ENCODE measurements at places on chromosomes 12 and 14.

- no peak for DNase-seq
These were observed 69.1 kb downstream of the TMEM260 start for GRCh38 chr14:56648508-56649301.

DNA sequence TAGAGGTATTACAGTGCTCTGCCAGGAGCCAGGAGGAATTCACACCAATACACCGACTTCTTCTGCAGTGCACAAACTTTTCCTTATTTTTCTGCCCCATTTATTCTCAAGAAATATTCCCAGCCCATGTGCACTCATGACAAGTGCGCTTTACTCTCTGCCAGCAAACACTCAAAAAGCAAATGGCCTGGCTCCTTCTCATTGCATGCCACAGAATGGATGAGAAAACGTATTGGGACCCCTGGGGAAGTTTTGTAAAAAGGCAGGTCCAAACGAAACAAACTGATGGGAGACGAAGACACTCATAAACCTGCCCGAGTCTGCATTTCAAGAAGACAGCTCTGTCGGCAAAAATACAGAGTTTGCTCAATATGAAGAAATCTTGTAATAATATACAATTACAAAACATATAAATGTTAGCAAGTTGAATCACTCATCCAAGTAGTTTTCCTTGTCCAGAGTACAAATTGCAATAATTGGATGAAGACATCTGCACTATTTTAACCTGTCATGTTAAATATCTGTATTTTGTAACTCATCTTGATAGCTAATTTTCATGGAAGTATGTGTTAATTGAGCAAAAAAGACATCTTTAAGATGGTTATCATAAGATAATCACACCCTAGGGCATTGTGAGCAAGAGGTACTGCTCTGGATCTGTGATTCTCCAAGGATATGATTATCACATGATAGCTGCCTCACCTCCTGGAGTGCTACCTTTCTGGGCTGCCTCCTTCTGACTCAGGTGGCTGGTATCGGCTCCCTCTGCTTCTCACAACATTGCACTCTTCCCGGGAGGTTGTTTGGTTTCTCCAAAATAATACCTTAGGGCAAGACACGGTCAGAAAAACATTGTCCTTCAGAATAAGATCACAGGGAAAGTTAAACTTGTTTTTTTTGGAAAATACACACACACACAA lies 260.8 kb upstream of the G2E3 start:
- no peak for DNase-seq

GRCh38 chr12:50887191-50887590 lies 44.5 kb downstream of the TMPRSS12 start:
- no peak for DNase-seq

- no peak for DNase-seq
These were observed 3.3 kb upstream of the TEX52 start for GRCh38 chr12:2860170-2860569.

DNA sequence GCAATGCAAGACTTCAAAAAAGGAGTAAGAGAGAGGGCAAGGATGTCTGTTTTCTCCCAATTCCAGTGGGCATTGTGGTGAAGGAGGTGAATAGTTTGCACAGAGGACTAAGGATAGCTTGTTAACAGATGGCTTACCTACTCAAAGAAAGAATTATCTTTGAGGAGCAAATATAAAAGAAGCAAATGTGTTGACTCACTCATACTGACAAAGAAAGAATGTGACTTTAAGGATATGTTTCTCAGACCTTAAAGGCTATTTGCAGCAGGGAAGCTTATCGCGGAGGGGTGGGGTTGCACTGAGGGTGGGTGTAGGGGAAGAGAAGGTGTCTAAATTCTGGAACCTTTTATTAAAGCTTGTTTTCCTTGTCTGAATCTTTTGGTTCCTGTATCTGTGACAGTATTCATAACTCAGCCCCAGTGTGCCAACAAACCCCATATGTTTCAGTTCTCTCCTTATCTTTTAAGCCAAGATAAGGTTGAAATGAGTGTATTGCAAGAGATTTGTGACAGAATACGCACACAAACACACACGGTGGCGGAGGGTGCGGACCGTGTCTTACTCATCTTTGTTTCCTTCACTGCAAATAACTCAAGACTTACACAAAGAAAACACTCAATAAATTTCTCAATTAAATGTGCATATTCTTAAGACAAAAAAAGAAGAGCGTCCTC lies 146.4 kb upstream of the ARID2 start:
- no peak for DNase-seq

GRCh38 chr12:47214771-47215170 lies 135.0 kb upstream of the AMIGO2 start:
- DNase-seq = no peak

DNA sequence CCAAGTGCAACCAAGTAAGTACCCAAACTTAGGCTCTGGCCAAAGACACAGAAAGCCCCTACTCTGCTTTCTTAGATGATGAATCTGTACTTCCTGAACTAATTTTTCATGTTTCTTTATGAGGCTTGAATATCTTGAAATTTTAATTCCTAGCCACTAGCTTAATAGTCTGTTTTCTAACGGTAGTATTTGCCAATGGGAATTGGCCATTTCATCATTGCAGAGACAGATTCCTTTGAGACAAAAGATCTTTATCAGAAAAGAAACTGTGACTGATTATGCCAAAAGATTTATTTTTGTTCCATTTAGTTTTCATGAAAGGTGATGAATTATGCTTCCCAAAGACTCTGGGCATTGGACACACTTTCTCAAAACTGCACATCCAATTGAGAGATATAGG lies 48.7 kb downstream of the DAD1 start:
- no peak for DNase-seq

DNA sequence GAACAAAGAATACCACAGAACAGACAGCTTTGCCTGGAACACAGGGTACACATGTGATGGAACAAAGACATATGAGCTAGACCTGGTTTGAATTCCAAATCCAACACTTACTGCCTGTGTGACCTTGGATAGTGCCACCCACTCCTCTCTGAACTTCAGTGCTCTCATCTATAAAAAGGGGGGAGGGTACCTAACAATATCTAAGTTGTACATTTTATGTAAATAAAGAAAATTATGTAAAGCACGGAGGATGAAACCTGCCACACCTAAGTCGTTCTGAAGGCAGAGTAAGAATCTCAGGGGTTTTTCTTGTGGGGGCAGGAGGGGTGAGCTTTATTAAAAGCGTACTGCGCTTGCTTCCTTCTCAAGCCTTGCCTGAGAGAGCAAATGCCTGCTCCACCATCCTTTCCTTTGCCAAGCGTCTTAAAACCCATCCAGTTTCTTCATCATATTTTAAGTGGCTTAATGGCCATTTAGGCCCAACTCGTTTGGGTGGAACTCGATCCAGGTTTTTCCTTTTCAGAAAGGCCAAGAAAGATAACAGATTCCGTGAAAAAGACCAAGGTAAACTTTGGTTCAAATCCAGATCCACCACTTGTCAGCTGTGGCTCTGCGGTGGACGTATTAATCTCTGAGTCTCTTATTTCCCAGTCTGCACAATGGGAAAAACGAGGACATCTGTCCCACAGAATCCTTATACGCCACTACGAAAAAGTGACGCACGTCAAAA lies 946 bp downstream of the DDX24 start:
- no peak for DNase-seq

DNA sequence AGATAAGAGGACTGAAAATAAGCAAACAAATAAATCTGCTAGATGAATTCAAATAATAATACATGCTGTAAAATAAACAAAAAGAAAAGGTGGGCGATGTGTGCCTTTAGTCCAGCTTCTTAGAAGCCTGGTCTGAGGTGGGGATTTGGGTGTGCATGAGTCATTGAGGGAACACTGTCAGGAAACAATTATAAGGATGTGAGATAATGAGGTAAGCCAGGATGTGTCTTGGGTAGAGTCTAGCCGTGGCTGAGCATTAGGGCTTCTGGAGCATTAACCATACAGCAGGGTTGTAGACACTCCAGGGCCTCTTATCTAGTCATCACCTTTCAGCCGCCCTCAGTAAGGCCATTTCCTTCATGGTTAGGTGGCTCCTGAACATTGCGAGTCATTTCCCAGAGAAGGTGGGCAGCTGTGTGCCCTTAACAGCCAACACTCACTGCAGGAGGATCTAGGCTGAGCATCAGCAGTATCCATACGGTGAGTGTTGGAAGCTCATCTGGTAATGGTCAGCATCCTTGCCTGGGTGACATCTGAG lies 405.6 kb downstream of the GLT1D1 start:
- DNase-seq = no peak

DNA sequence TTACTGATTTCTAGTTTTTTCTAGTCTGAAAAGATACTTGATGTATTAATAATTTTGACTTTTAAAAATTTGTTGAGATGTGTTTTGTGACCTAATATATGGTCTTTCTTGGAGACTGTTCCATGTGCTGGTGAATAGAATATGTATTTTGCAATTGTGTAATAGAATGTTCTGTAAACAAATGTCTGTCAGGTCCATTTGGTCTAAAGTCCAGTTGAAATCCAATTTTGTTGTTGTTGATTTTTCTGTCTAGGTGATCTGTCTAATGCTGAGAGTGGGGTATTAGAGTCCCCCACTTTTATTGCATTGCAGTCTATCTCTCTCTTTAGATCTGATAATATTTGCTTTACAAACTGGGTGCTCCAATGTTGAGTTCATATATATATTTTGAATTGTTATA lies 175.8 kb downstream of the RPAP3 start:
- no peak for DNase-seq

- no peak for DNase-seq
These were observed 100.1 kb downstream of the PAH start for GRCh38 chr12:102816816-102817434.

GRCh38 chr14:85813040-85813439 lies 283.1 kb downstream of the FLRT2 start:
- DNase-seq = no peak

DNA sequence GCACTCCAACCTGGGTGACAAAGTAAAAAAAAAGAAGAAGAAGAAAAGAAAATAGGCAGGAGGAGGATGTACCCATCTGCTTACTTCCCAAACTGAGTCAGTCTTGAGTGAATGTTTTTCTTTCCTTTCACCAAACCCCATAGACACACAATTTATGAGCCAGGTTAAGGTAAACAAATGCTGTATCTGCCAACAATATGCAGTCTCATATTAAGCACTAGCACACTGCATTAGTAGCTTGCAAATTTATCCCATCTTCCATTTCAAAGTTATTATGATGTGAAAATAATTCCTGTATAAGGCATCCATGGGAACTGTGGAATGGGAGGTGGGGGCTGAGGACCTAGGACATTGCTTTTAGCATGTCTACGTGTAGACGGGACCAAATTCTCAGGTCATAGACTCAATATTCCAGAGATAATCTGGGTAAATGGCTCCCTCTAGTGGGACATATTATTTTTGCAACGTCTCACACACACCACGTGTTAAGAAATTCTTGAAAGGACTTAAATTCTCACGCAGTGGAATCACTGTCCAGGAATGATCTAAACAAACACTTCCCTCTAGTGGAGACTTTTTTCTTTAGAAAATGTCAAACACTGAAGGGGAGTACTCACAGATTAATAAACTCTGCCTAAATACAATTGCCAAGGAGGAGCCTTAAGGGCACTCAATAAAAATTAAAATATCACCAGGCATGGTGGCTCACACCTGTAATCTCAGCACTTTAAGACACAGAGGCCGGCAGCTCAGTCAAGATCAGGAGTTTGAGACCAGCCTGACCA lies 17.1 kb upstream of the OR10P1 start:
- no peak for DNase-seq

- no peak for DNase-seq
These were observed 56.4 kb downstream of the IFT81 start for GRCh38 chr12:110180591-110181005.

DNA sequence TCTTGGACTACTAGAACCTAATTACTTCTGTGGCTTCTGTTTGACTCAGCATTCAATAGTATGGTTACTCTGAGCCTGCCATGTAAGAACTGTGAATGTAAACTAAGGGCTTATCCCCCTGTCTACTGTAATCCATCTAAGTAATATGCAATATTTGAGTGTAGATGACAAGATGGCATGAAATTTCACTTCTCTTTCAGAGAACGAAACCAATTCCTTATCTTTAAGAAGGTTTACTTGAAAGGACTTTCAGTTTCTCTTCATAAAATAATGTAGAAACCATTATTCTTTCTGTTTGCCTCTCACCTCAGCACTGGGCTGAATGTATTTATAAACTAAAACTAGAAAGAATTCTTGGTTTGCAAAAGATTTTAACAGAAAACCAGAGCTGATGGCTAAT lies 60.4 kb upstream of the ARID2 start:
- DNase-seq = no peak

- DNase-seq = no peak
These were observed 24.9 kb upstream of the PPP2R5C start for GRCh38 chr14:101736585-101736984.

DNA sequence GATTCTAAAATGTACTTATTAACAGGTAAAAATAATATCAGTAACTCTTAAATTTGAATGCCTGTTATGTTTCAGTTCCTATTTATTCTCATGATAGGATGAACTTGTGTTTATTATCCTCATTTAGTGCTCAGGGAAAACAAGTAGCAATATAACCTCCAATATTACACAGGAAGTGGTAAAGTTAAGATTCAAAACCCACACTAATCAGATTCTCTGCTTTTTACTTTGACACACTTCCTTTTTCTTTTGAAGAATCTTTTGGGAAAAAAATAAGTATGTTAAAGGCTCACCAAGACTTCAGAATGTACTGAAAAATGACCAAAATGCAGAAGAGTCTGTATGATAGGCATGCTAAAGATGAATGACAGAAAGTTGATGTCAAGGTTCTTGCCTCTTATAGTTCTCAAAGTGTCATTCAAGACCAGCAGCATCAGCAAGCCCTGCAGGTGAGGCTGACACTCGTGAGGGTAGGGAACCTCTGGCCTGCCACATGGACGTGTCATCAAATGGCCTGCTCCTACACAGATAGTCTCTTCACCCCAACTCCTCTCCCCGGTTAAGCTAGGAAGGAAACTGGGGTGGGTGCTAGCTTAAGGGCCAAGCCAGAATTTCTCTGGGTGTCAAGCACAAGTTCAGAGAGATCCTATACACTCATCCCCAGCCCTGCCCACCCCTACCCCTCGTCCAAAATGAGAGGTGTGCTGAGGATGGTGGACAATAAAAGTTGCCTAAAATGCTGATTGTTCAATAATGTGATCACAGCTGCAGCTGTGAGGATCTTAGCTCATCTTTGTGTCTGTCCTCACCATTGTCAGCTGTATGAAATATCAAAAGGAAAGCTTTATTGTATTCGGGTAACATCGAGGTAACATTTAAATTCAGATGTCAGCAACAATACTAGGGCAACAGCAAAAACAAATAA lies 6.3 kb downstream of the TBPL2 start:
- DNase-seq = no peak

DNA sequence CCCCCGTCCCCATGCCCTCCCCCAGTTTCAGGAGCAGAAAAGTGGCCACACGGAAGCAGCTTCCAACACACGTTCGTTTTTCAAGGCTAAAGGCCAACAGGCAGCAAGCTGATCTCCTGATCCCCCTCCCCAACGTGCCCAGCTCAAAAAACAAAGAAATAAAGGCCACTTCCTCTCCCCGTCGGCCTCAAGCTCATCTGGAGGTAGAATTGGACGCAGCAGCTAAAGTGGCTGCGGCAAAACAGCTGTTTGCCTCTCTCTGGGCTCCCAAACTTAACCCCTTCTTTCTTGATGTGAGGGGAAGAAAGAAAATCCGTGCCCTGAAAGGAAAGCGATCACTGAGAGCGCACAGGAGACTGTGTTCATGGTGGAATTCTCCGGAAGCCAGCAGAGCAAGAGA lies 66.3 kb downstream of the SCARB1 start:
- no peak for DNase-seq
